ENCODE measurements at places on chromosomes 1 and 21. TPM values are rescaled to one million over a fixed set of nuclear protein-coding genes. Genes with fewer than 3 reads are reported as not detected.

RBP7 gene
- total RNA-seq: 3.2 TPM

DNA sequence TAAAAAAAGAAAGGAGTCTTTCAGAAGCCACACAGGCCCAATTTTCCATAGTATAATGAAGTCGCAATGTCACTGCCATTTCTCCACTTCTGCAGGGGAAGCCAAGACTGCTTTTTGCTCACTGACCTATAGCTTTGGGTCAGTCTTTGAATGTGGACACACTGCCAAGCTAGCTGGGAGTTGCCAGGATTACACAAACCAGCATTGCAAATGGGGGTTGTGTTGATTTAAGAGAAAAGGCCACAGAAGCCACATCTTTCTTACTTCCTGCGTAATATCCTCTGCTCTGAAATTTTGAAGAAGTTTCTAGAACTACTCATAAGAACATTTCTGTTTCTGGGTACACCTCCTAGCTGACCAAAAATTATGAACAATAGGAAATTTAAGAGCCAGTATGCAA lies 45.8 kb upstream of the SAMSN1 start:
- no peak for DNase-seq

GRCh38 chr1:46452931-46453325 lies 36.7 kb upstream of the DMBX1 start:
- no peak for DNase-seq

GRCh38 chr1:63724375-63724899 lies 49.4 kb upstream of the ROR1 start:
- DNase-seq: no peak

- no peak for DNase-seq
Measured at GRCh38 chr1:22383526-22384294, 67.9 kb upstream of the ZBTB40 start.

GRCh38 chr1:57222801-57223200 lies 201.1 kb downstream of the DAB1 start:
- no peak for DNase-seq

APCS gene
- total RNA-seq: not detected

GRCh38 chr1:98914547-98914946 lies 90.1 kb downstream of the PLPPR5 start:
- DNase-seq: no peak

RALGPS2 gene
- 31.2 TPM for total RNA-seq

CHODL gene
- total RNA-seq: 1.6 TPM

DNA sequence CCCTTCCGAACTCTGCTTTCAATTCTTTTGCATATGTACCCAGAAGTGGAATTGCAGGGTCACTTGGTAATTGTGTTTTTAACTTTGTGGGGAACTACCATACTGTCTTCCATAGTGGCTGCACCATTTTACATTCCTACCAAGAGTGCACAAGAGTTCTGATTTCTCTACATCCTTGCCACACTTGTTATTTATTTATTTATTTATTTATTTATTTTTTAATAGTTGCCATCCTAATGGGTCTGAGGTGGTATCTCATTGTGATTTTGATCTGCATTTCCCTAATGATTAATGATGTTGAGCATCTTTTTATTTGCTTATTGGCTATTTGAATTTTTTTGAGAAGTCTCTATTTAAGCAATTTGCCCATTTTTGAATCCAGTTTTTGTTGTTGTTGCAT lies 422.4 kb downstream of the PTPRU start:
- DNase-seq: no peak

PTPN7 gene
- total RNA-seq: not detected

GNAI3 gene
- total RNA-seq: 10.2 TPM
